HEK293T (cell line): ENCODE measurements at places on chromosomes 2 and 18.

- DNase-seq, result no peak
Measured at GRCh38 chr2:177155631-177156030, 57.0 kb upstream of the HNRNPA3 start.

DNA sequence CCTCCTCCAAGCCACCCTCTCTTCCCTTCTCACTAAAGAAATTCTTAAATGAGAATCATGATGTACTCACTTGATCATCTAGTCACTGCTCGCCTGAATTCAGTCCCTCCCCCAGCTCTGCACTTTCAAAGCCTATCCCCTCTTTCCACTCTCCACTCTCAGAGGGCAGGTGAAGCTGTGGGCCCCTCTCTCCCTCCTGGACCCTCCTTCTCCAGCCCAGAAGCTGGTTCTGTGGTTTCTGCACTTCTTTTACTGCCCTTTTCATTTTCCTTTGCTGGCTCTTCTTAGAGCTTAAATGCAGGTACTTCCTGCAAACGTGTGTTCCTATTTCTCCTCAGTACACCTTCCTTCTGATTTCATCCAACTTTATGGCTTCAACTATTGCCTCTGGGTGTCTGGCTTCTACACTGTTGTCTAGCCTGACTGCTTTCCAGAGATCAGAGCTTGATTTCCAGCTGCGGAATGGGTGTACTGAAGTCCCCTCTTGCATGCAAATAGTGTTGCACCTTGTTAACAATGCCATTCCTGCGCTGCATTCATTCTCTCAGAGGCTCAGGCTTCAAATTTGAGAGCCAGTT, 15.3 kb upstream of the TXNDC2 start:
- no peak for DNase-seq

GRCh38 chr2:176614049-176614448, 344.8 kb downstream of the MTX2 start:
- DNase-seq, result no peak

DNA sequence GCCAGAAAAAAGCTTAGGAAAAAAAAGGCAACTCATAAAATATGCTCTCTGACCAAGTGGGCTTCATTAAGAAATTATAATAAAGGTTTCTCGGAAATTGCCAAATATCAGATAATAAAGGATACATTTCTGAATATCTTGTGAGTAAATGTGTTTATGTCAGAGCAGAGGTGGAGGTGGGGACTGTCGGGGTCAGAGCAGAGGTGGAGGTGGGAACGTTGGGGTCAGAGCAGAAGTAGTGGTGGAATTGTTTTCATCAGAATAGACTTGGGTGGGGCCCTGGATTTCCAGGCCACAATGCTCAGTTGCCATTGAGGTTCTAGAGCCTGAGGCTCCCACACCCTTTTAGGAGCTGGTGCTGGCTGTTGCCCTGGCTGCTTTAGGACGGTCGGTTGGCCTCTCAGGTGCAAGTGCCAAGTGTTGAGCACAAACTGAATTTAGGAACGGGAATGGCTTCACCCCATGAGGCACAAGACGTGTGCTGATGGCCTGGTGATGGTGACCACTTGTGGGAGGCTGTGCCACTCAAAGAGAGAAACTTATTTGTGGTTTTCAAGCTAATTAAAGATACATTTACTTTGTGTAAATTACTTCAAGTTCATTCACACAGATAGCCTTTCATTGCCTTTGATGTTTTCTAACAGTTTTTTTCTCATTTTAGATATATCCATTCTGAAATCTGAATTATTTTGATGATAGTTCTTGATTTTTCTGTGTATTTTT, 131.5 kb downstream of the ATP9B start:
- DNase-seq, result peak; percentile 8
